Femur (tissue), 1 donor: ENCODE measurements at places on chromosomes 4 and X.

DNA sequence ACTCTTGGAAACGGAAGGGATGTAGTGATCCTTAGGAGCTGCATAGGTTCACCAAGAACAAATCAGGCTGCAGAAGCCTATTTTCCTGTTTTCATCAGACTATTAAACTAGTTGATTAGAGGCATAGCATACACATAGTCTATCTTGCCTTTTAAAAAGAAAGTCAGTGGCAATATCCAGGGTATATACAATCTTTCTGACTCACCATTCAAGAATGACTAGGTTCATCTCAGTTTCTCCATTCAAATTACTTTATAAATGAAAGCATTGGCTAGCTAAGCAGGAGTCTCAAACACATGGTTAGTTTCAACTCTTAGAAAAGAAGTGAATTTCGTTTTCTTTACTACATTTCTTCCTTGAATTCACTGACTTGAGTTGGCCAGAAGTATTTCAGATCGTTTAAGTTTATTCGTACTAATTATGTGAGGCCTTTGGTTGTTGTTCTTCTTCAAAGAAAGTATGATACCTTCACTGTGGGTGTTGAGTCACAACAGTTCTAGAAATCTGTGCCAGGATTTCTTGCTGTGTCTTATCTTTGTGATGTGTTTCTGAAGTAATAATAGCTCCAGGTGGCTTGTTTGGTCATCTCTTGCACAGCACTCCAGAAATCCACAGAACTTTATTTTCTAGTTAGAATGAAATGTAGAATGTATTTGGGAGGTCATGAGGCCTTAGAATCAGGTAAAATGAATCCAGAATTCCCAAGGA, 88.2 kb downstream of the AWAT2 start:
- DNase-seq: no peak

- DNase-seq: no peak
These were observed 19.9 kb upstream of the PABPC5 start for GRCh38 chrX:91414713-91415112.

DNA sequence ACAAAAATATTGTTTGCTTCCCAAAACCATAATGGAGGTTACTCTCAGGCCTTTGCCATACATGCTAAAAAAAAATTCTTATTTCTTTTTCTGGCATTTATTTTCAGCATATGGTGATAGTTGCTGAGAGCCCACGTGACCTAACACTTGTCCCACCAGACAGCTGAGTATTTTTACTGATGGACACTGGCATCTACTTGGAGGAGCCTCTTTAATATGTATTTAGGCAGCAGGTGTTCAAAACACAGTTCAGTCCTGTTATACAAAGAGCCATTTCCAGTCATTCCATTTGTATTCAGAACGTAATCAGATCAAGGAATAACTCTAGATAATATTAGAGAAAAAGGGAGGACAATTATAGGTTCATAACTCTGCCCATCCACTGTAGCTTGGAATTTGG, 95.5 kb downstream of the CXCL13 start:
- DNase-seq: no peak

GRCh38 chr4:76306882-76307659, 538 bp downstream of the STBD1 start:
- DNase-seq: peak; percentile 61

- DNase-seq: peak; percentile 84
These were observed 108.8 kb downstream of the SPRY1 start for GRCh38 chr4:123505095-123506010.

GRCh38 chr4:76585897-76586360, 150.9 kb downstream of the SHROOM3 start:
- peak; percentile 77 for DNase-seq
